ENCODE measurements at places on chromosomes 2 and 18.

GRCh38 chr2:175837046-175837445 is 165.0 kb downstream of the LNPK start:
- peak; percentile 95 for DNase-seq

- DNase-seq = peak; percentile 51
These were observed 274.6 kb upstream of the CCDC68 start for GRCh38 chr18:55233857-55234256.

- no peak for DNase-seq
These were observed 4.9 kb upstream of the CNDP1 start for GRCh38 chr18:74529378-74529777.

DNA sequence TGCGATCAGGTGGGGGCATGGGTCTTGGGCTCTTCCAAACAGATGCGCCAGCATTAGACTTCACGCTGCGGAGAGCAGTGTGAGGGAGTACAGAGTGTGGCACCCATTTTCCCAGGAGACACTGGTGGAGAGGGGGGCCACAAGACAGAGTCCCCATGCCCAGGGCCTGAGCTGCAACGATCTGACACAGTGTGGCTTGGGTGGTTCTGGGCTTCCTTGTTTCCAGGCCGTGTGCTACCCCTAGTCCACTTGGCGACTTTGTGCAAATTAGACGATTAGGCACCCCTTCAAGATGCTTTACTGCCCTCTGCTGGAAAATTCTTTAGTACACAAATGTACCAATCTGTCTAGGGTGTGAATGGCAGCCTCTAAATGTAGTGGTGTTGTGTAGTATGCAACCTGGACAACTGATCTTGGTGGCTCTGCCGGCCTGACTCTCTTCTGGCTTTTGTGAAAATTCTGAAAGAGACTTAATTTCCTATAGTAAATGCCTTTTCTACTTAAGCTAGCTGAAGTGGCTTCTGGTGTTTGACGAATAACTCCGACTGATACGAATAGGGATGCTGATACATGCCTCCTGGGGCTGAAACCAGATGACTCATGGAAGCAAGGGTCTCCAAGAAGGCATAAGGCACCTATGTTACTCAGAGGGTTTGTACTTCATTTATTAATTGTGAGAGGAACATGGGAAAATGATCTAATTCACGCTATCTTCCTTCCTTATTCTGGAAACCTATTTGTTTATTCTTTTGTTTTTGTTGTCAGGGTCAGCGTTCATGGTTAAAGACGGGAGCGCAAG is 92.3 kb upstream of the SMAD2 start:
- DNase-seq = peak; percentile 49

DNA sequence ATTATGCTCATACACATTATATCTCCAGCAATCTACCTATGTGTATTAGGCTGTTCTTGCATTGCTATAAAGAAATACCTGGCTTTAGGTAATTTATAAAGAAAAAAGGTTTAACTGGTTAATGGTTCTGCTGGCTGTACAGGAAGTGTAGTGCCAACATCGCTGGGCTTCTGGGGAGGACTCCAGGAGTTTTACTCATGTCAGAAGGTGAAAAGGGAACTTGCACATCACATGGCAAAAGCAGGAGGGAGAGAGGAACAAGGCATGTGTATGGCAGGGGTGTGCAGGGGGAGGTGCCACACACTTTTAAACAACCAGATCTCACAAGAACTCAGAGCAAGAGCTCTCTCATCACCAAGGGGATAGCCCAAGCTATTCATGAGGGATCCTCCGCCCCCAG is 715.4 kb upstream of the ZEB2 start:
- DNase-seq = no peak

GRCh38 chr2:63875559-63876245 is 34.0 kb downstream of the UGP2 start:
- DNase-seq = no peak

GRCh38 chr2:164873210-164873908 is 31.7 kb upstream of the COBLL1 start:
- DNase-seq = no peak

GRCh38 chr2:38486213-38487026 is 109.3 kb upstream of the ATL2 start:
- DNase-seq = no peak

DNA sequence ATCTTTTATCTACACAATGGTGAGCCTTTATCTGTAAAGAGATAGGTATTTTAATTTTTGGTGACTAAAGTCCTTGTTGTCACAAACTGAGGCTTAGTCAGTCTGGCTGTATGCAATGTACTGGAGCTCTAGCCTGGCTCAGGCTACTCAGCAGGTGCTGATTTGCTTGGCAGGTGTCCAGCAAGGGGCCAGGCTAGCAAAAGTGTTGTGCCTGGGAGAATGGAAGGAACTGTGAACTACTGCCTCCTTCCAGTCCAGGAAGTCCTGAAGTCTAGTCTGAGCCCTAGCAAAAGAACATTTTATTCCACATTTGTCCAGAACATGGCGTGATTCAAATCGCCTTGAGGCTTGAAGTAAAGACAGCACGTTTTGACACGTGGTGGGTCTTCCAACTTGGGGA is 260.5 kb downstream of the CCDC85A start:
- DNase-seq = no peak

DNA sequence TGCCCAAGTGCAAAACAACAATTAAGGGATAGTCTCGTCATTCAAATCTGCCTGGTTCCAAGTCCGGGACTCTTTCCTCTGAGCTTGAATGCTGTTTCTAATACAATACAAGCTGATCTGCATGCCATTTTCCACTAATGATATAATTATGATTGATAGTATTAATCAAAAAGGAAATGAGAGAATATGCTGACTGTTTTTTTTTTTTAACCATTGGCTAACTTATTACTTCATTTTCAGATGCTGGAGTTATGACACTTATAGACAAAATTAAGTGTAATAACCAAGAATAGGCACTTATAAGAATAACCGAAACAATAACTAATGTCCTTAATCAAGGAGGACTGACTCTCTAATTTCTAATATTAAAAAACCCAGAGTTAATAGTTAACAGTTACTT is 343.6 kb downstream of the LPIN1 start:
- no peak for DNase-seq

- no peak for DNase-seq
These were observed 213.6 kb downstream of the ATAD2B start for GRCh38 chr2:23713351-23713750.

GRCh38 chr18:63402246-63403162 is 19.8 kb downstream of the VPS4B start:
- no peak for DNase-seq

GRCh38 chr2:230955163-230955737 is 30.2 kb upstream of the GPR55 start:
- DNase-seq = no peak

DNA sequence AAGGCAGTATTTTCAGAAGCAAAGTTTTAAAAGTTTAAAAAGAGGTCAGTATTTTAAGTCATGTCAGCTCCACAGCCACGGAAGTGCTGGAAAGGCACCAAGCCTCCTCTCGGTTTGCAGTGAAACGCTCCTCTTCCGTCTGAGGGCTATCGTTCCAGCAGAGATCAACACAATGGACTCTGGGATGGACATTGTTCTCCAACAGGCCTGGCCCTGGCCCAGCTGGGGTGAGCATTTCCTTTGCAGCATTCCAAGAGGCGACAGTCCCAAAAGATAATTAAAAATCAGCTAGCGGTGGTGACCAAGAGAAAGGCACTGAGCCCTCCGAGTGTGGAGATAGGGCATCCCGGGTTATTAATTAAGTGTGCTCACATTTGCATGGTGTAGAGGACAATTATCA is 95.9 kb upstream of the LCLAT1 start:
- DNase-seq = no peak

DNA sequence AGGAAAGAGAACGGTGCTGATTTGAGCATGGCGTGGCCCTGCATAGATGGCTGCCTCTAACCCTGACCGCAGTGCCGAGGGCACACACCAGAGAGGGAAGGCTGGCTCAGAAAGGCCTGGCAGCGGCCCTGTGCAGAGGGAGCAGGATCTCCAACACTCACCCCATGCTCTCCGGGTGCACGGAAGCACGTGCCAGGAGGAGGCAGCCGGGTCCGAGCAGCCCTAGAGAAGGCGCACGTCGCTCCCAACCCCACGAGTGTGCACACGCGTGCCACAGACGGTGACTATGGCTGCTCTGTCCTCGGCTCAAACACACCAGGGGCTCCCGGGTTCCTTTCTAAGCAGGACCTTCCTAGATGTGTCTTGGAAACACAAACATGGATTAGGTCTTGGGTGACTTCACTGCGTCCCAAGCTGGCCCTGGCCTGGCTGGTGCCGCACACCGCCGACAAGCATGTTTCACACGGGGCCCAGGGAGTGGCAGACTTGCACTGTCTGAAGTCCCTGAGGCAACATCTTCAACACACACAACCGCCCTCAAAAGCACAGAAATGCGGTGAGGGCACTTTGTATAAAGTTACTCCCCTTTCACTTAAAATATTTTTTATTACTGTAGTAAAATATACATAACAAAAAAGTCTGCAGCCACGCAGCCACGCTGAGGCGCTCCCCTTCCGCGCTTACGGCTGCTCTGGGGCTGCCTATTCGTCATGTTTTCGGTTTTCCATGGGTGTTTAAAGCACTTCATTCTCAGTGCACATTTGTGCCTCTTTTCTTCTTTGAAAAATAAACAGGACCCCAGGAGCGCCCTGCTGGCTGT is 110.0 kb downstream of the ZNF516 start:
- no peak for DNase-seq

GRCh38 chr2:14544247-14544646 is 88.3 kb upstream of the LRATD1 start:
- DNase-seq = no peak

DNA sequence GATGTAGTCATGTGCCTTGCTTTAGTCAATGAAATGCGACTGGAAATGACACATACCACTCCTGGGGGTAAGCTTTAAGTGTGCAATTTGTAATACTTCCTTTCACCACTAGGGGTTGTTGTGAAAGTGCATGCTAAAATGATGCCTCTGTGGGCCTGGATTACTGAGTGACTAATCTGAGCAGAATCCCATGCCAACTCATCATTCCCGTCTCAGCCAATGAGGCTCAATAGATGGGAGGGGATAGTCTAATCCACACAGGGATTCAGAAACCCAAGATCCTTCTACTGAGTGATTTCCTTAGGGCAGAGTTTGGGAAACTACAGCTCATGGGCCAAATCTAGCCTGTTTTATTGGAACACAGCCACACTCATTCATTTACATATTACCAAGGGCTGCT is 54.0 kb downstream of the HRH4 start:
- peak; percentile 54 for DNase-seq

- DNase-seq = peak; percentile 41
These were observed 128.7 kb upstream of the CYP26B1 start for GRCh38 chr2:72276356-72276755.

GRCh38 chr2:68316111-68316510 is 3.6 kb downstream of the CNRIP1 start:
- no peak for DNase-seq

- DNase-seq = no peak
These were observed 41.7 kb downstream of the SUMO1 start for GRCh38 chr2:202196727-202197126.

DNA sequence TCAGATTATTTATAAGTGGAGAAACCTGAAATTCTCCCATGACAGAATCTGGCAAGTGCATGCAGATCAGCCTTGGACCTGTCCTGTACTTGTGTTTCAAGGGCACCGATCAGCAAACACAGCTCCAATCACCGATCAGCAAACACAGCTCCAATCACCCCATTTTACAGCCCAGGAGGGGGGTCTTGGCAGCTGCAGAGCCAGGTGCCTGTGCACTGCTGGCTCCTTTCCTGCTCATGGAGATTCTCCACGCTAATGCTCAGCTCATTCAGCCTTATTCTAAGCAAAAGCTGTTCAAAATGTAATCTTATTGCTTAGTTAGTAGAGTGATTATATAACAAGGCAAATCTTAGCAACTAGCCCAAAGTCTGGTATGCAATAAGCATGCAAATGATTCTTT is 623.1 kb upstream of the HS6ST1 start:
- DNase-seq = no peak

- DNase-seq = no peak
These were observed 110.6 kb downstream of the ZNF532 start for GRCh38 chr18:58975296-58975695.

Measured in IMR-90 (cell line).